ENCODE measurements at places on chromosomes 11 and 22.

DNA sequence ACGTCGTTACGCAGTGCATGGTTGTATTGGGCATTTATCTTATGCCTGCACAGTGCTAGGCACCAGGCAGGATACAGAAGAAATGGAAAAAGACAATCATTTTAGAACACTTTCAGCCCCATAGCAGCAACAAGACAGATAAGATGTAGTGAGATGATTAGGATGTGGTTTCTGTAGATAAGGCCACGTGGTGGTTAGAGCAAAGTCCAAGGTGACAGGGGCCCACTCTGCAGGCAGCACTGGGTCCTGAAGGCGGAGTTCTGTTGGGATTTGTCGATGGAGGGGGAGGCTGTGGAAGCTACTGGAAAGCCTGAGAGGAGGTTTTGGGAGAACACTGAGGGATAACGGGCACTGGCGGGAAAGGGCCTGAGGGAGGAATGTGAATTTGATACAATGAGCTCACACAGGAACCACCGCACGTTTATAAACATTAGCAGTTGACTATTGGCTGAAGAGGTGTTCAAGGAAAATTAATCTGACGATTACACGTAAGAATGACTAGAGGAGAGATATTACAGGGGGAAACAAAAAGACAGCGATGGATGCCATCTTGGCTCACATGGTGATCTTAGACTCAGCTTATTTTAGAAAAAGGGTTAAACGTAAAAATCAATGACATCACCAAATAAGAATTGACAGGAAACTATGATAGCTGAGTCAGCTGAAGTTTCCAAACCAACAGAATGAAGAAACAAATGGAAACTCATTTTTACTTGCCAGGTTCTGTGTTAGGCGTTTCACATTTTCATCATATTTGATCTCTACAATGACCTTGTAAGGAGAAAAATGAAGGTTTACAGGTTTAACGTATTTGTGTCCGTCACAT lies 551.0 kb downstream of the OPCML start:
- DNase-seq: no peak

- DNase-seq: no peak
These were observed 35.8 kb downstream of the INSC start for GRCh38 chr11:15150507-15150906.

DNA sequence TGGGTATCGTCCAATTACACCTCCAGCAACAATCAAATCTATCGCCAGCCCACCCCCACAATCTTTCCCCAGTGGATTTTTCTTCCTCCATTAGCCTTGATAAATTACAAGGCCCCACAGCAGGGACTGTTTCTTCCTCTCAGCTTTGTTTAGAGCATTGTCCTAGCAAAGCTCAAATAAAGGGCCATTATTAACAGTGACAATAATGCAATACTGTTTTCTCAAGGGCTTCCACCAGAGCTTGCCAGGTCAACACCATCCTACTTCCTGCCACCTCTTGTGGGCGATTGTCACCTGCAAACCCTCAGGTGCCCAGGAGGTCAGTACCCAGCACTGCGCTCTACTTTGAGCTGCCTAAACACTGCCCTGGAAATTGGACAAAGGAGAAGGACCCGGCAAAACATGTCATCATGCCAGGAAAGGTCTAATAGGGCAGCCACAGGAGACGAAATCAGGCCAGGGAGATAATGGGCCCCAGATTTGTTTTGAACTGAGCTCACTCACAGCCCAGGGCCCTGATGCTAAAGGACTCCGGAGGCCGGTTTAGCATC lies 95.2 kb downstream of the ABTB2 start:
- peak; percentile 18 for DNase-seq

GRCh38 chr11:130601141-130601540 lies 152.7 kb downstream of the ADAMTS15 start:
- no peak for DNase-seq
